ENCODE measurements at places on chromosomes 6 and 20.

DNA sequence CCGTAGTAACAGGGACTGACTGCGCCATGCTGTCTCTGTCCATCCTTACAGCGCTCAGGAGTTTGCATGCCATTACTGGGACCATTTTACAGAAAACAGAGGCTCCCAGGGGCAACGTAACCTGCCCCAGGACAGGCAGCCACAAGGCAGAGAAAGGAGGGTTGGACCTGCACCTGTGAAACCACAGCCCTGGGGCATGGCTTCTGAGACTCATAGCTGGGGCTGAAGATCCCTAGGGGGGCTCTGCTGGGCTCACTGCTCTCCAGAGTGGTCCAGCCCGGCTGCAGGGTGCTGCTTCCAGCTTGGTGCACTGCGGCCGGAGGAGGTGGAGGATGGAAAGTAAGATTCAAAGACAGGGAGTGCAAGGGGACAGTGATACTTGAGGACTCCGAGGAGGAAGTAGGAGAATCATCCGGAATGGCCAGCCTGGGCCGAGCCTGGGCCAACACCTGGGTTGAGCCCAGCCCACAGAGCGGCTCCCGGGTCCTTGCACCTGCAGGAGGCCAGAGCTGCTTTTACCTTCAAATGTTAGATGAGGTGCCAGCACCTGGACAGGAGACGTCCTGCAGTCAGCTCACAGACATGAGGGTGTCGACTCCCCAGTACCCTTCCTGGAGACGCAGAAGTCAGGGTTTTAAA lies 183.2 kb downstream of the CDH4 start:
- no peak for DNase-seq

DNA sequence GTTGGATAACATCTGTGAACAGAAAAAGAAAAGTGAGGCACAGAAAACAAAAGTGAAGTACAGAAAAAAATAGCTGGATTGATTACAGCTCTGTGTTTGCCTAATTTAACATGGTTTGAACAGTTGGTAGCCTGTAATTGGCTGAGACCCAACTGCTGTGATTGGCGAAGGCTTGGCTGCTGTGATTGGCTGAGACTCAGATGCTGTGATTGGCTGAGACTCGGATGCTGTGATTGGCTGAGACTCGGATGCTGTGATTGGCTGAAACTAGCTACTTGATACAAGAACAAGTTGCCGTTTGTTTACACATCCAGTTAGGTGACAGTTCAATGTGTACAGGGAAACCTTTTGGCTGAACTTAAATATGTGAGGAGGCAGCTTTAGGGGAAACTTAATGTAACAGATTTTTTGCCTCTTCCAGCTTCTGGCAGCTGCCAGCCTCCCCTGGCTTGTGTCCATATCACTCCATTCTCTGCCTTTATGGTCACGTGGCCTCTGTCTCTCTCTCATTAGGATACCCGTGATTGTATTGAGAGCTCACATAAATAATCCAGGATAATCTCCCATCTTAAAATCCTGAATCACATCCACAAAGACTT lies 223.4 kb upstream of the FOXA2 start:
- no peak for DNase-seq

GRCh38 chr20:41373931-41374920 lies 7.6 kb upstream of the EMILIN3 start:
- DNase-seq: no peak

GRCh38 chr6:28280595-28281287 lies 631 bp upstream of the PGBD1 start:
- no peak for DNase-seq

DNA sequence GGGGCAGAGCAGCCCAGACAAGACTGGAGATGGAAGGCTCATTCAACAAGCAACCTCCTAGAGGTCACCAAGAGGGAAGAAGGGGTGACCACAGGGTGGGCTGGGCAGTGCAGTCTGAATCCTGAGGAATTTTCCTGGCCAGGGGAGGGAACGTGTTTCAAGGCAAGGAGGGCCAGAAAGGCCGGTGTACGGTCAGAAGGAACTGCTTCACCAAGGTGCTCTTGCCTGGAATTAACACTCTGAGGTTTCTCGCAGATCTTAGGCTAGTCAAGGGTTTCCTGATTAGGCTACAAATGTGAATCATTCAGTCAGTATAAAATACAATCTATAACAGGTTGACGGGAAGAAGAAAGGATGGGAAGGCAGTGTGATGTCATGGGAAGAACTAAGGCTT lies 199.3 kb downstream of the LRFN2 start:
- DNase-seq: no peak

- no peak for DNase-seq
These were observed at the start of gene SLC22A23 for GRCh38 chr6:3456898-3457709. Gene SLC22A23 (minus strand): TSS chr6:3457050. CDS start chr6:3456559, 491 bp downstream.

- DNase-seq: peak; percentile 27
These were observed 146.9 kb downstream of the PHACTR3 start for GRCh38 chr20:59751075-59751711.

DNA sequence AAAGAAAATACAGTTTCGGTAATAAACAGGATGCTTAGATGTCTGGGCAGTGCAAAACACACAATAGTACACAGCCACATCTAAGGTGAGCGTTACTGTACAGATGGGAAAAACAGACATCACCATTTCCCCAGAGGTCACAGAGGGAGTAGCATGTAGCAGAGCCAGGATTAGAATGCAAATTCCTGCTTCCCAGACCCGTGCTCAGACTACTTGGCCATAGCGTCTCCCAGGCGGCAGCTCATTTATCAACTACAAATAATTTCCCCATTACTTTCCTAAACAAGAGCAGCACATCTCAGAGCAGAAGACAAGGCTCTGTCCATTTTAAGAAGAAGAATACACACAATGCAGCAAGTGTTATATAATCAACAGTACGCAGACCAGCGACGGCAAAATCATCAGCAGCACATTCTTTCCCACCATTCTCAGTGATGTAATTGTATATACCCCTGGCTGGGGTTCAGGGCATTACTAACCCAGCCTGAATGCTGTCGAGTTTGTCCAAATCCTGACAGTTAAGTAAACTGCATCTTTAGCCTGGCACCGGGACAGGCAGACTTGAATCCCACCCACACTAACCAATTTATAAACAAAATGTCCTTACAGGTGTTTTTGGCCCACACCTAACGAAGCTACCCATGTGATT lies 61.9 kb downstream of the CNKSR3 start:
- DNase-seq: no peak

- DNase-seq: no peak
These were observed 62.2 kb upstream of the PDE10A start for GRCh38 chr6:165725201-165725600.

DNA sequence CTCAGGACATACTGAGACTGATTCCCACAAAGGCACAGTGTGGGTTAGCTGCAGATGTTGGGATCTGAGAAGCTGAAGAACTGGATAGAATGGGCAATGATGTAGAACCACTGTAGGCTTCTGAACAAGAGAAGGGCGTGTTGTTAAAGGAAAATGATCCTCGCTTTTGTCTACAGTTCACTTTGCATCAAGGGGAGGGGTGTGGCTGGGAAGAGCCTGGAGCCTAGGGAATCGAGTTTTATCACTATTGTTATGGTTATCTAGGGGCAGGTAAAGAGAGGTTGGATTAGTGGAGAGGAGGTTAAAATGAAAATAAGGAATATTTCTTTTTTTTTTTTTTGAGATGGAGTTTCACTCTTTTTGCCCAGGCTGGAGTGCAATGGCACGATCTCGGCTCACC lies 768.1 kb downstream of the KIF16B start:
- no peak for DNase-seq

DNA sequence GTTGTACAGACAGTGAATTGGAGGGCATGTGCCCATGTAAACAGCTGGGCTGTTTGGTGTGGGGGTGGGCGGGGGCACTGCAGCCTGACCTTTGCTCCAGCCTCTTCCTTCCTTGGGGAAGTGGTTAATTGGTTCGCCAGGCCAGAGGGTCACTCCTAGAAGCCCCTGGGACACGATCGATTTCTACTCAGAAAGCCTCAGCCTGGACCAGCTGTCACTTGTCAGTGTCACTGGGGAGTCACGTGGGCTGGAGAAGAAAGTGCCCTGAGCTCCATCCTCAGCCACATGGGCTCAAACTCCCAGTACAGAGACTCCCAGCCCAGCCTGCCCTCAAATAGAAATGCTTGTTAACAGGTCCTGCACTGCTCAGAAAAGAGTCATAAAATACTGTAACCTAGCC lies 423.8 kb upstream of the SULF2 start:
- DNase-seq: no peak

DNA sequence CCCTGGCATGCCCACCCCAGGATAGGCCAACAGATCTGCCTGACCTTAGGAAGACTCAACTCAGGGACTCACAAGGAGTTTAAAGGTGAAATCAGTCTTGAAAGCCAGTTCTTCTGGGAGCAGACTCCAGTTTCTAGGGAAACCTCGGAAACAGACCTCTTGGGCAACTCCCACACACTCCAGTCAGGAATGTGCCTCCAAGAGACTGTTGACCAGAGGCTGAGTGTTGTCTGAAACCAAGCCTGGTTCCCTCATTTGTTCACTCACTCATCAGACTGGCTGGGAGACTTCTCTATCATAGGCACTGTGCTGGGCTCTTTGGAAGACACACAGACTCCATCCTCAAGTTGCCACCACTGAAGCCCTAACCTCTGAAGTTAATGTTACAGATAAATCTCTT lies 1.8 kb downstream of the TREM1 start:
- DNase-seq: no peak

GRCh38 chr6:110965629-110966229 lies 7.2 kb downstream of the GTF3C6 start:
- no peak for DNase-seq

DNA sequence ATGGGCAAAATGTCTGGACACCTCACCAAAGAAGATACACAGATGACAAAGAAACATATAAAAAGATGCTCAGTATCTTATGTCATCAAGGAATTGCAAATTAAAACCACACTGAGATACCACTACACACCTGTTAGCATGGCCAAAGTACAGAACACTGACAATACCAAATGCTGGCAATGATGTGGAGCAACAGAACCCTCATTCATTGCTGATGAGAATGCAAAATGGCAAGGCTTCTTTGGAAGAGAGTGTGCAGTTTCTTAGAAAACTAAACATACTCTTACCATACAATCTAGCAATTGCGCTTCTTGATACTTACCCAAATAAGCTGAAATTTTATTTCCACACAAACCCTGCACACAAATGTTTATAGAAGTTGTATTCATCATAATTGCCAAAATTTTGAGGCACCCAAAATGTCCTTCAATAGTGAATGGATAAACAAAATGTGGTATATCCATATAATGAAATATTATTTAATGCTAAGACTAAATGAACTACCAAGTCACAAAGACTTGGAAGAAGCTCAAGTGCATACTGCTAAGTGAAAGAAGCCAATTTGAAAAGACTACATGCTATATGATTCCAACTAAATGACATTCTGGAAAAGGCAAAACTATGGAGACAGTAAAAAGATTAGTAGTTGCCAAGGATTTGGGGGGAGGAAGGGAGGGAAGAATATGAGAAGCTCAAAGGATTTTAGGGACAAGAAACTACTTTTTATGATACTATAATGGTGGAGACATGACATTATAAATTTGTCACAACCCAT lies 50.7 kb downstream of the TNFAIP3 start:
- no peak for DNase-seq

GRCh38 chr20:32925481-32926196 lies 66.9 kb downstream of the EFCAB8 start:
- no peak for DNase-seq

DNA sequence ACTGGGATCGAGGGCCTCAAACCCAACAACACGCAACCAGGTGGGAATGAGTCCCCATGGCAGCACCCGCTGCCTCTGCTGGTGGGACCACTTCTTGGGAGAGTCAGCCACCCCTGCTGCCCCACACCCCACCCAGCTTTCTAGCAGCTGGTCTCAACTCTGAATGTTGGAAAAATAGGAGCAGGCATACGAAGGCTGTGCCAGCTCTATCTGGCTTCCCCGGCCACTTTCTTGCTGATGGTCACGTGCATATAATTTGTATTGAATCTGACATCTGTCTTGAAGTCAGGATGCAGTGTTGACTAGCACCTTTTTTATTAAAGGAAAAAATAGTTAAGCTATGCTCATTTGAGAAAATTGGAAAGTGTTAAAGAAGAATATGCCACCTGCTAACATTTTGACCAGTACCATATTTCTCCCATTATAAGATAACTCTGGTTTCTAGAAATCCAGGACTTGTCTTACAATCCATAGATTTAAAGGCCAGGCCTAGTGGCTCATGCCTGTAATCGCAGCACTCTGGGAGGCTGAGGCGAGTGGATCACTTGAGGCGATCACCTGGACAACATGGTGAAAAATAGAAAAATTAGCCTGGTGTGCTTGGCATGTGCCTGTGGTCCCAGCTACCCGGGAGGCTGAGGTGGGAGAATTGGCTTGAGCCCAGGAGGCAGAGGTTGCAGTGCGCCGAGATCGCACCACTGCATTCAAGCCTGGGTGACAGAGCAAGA lies 26.9 kb upstream of the MAPRE1 start:
- no peak for DNase-seq

- DNase-seq: peak; percentile 42
These were observed 7.8 kb upstream of the BTN3A1 start for GRCh38 chr6:26394289-26394688.

DNA sequence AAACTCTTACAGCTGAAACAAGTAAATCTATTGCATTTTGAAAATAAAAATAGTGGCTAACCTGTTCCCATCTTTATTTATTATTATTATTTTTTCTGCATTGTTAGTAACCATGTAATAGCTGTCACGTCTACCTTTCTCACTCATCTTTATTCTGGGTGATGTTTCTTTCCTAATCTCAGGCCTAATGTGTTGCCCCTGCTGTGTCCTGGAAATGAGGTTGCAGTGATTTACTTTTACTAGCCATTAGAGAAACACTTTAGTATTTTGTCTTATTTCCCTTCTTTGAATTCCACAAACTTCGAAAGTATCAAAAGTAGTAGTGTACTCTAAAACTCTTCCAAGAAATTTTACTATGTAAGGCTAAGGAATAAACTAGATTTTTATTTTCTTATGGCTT lies 546.9 kb downstream of the GRIK2 start:
- DNase-seq: no peak

- no peak for DNase-seq
These were observed 109.5 kb downstream of the MYLK4 start for GRCh38 chr6:2641044-2641725.

DNA sequence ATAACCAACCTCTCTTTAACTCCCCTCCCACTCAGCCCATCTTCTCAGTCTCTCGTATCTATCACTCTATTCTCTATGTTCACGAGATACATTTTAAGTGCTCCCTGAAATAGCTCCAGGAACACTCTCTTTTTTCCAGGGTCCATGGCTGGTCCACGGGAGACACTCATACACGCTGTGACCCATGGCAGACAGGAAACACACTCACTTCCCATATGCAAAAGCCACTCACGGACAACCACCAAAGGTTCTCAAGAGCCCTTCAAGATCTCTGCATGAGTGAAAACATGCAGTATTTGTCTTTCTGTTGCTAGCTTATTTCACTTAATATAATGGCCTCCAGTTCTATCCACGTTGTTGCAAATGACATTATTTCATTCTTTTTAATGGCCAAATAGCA lies 71.4 kb upstream of the PCSK2 start:
- DNase-seq: no peak

- no peak for DNase-seq
These were observed 864.2 kb downstream of the KIF16B start for GRCh38 chr20:15708984-15709598.

GRCh38 chr20:61042506-61043385 lies 209.3 kb upstream of the CDH4 start:
- no peak for DNase-seq
